Activated CD8-positive, alpha-beta T cell treated with anti-CD3 and anti-CD28 coated beads, Interleukin-2, amount 10 ng/mL, durations not matched to agents 7 days and 5 days (primary cell): ENCODE measurements at places on chromosomes 1 and 21. TPM values are rescaled to one million over a fixed set of nuclear protein-coding genes. Genes with fewer than 3 reads are reported as not detected.

- no peak overlapping the region for H3K4me3 ChIP-seq
- DNase-seq: no peak
- H3K27ac ChIP-seq: no peak overlapping the region
- peaks cover 13% of the 10 kb centered on the region for H3K27me3 ChIP-seq
- no peaks in the 10 kb centered on the region for H3K36me3 ChIP-seq
Observed at GRCh38 chr1:204650911-204651570, 34.5 kb downstream of the LRRN2 start.

The TMEM125 gene
- total RNA-seq: not detected

DNA sequence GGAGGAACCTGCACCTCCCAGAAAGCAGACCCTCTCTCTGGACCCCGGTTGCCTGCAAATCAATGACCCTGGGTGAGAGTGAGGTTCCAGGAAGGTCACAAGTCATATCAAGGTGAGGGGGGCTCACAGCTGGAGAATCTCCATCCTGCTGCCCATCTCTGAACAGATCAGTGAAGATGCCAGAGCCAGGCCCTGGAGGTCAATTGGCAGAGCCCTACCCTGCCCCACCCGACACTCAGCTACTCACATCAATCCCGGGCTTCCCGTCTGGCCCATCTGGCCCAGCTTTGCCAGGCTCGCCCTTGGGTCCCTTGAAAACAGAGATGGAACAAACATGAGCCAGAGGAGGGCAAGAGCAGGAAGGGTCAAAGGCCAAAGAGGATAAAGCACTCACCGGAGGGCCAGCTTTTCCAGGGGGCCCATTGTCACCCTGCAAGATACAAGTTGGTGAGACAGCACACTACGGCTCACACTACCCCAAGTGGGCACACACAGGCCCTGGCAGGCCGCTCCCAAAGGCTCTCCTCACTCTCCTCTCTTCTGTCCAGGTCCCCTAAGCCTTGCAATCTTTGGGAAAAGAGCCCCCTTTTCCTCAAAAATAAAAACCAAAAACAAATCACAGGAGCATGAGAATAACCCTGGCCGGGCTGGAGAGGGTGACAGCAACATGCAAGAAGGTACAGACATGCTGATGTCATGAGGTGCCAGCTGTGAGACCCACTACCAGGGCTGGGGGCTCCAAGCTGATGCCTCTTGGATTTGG is 2.9 kb downstream of the COL9A2 start:
- H3K27me3 ChIP-seq: peaks cover 27% of the 10 kb centered on the region
- peaks cover 50% of the 10 kb centered on the region for H3K4me1 ChIP-seq
- no peaks in the 10 kb centered on the region for H3K36me3 ChIP-seq
- H3K4me3 ChIP-seq: no peak overlapping the region
- DNase-seq: no peak

DNA sequence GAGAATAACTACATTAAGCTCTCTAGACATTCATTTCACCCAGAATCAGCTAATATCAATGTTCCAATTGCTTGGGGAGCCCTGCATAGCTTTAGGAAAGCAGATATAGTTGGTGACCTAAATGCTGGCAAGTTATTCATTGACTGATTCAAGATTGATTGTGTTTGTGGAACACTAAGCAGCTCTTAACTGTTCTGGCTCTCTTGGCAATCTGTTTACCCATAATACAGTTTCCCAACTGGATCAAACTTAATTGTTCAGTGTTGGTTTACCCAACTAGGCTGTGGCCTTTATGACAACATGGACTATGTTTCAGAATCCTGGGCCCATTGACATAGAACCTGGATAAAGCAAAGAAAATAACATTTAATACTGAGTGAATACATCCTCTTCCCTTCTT is 83.7 kb downstream of the NRDC start:
- peaks cover 61% of the 10 kb centered on the region for H3K36me3 ChIP-seq
- no peak overlapping the region for H3K27ac ChIP-seq
- DNase-seq: no peak
- H3K4me1 ChIP-seq: peaks cover 18% of the 10 kb centered on the region
- no peak overlapping the region for H3K4me3 ChIP-seq
